T-helper 2 cell treated with Interferon-gamma antibody and Interleukin-4, amounts not matched to agents 5 μg/mL and 100 μg/mL, for 36 hours (primary cell): ENCODE measurements at places on chromosomes 16 and 17.

DNA sequence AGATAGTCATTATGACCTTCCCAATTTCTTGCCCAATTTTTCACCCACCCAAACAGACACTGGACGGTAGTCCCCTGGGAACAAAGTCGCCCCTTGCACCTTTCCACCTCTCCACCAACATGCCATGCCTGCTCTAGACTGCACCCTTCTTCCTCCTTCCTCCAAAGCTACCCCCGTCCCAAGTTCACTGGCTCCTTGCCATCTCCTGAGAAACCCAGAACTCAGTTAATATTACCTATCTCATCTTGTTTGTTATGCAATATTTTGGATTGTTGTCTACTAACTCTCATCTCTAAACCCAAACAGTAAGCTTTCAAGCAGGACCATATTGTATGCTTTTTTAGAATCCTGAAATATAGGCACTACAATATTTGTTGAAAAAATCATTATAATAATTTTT is 63.3 kb downstream of the USP31 start:
- H3K27ac ChIP-seq = no peak overlapping the region
- H3K4me1 ChIP-seq = peaks cover 1% of the 10 kb centered on the region
- H3K36me3 ChIP-seq = peaks cover 10% of the 10 kb centered on the region
- no peaks in the 10 kb centered on the region for H3K27me3 ChIP-seq
- no peak overlapping the region for H3K4me3 ChIP-seq

GRCh38 chr17:73855720-73856333 is 211.6 kb upstream of the SDK2 start:
- no peak overlapping the region for H3K4me3 ChIP-seq
- no peak overlapping the region for H3K27ac ChIP-seq
- H3K27me3 ChIP-seq = no peaks in the 10 kb centered on the region
- no peak for DNase-seq
- H3K36me3 ChIP-seq = no peaks in the 10 kb centered on the region

DNA sequence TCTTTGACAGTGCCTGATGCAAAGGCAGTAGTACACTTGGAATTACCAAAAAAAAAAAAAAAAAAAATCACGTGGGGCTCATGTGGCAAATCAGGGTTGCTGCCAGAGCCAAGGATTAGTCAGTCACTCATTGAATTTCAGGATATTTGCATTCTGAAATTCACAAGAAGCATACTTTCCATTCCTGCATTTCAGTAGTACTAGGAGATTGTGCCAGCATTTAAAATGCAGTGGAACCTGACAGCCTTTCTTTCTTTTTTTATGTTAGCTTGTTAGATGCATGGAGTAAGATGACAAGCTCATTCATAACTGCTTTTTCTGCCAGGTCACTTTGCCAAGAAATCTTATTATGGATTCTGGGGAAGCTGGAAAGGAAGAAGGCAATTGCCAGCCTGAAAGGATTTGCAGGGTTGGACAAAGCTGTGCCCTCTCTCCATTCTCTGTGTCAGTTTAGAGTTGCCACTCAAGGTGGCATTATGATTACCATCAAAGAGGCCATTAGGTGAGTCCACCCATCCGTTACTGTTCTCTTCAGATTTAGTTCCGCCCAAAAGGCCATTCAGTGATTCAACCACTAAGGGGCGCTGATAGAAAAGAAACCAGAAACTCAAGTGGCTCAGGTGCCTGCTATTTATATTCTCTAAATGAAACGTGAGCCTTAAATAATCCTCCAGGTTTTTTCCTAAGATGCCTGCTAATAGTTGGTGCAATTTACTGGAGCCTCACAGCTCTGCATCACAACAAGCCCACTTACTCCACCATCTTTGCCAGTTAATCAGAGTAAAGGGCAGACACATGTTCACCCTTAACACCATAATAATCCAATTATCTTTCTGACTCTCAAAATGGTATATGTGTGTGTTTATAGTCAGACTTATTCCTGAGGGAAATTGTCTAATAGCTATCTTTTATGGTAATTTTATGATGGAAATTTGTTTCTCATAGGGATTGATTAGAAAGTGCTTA is 59.0 kb downstream of the TANGO6 start:
- H3K27ac ChIP-seq = no peak overlapping the region
- H3K4me1 ChIP-seq = no peaks in the 10 kb centered on the region
- H3K4me3 ChIP-seq = no peak overlapping the region
- no peak for DNase-seq

GRCh38 chr17:44095647-44096496 is 25.3 kb downstream of the G6PC3 start:
- DNase-seq = no peak
- H3K36me3 ChIP-seq = no peaks in the 10 kb centered on the region
- no peaks in the 10 kb centered on the region for H3K27me3 ChIP-seq
- H3K4me3 ChIP-seq = no peak overlapping the region

- H3K36me3 ChIP-seq = peaks cover 22% of the 10 kb centered on the region
- H3K4me3 ChIP-seq = peak overlapping the region; percentile 52
- peak overlapping the region; percentile 70 for H3K27ac ChIP-seq
- H3K27me3 ChIP-seq = no peaks in the 10 kb centered on the region
Measured at GRCh38 chr16:85570213-85570734, 42.8 kb upstream of the GSE1 start.

GRCh38 chr16:72815348-72816318 is 232.3 kb downstream of the ZFHX3 start:
- no peaks in the 10 kb centered on the region for H3K27me3 ChIP-seq
- no peaks in the 10 kb centered on the region for H3K4me1 ChIP-seq
- H3K27ac ChIP-seq = no peak overlapping the region

DNA sequence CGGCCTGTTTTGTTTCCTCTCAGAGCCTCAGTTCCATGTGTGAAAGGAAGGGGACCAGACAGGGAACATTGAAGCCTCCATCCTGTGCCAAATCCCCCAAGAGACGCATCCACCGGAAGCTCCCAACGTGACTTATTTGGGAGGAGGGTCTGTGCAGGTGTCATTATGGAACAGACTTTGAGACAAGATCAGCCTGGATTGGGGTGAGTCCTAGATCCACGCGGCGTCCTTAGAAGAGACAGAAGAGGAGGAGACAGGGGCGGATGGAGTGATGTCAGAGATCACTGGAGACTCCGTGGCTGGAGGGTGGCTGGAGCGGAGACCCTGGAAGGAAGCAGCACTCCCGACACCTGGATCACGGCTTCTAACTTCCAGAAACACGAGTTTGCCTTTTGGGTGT is 80.0 kb downstream of the KLHDC4 start:
- no peak overlapping the region for H3K27ac ChIP-seq
- peaks cover 5% of the 10 kb centered on the region for H3K4me1 ChIP-seq
- no peaks in the 10 kb centered on the region for H3K27me3 ChIP-seq
- DNase-seq = no peak

GRCh38 chr17:32528825-32529224 is 42.0 kb downstream of the CDK5R1 start:
- H3K4me1 ChIP-seq = peaks cover 42% of the 10 kb centered on the region
- no peak for DNase-seq
- no peak overlapping the region for H3K4me3 ChIP-seq

GRCh38 chr17:17507465-17508011 is 11.3 kb upstream of the RASD1 start:
- no peak overlapping the region for H3K4me3 ChIP-seq
- no peaks in the 10 kb centered on the region for H3K36me3 ChIP-seq
- DNase-seq = no peak
- H3K27me3 ChIP-seq = no peaks in the 10 kb centered on the region

GRCh38 chr16:49419006-49419405 is 45.4 kb downstream of the C16orf78 start:
- no peaks in the 10 kb centered on the region for H3K27me3 ChIP-seq
- DNase-seq = no peak
- H3K27ac ChIP-seq = no peak overlapping the region
- H3K4me3 ChIP-seq = no peak overlapping the region
- H3K4me1 ChIP-seq = no peaks in the 10 kb centered on the region

- no peak for DNase-seq
- H3K4me3 ChIP-seq = no peak overlapping the region
- no peaks in the 10 kb centered on the region for H3K4me1 ChIP-seq
- no peak overlapping the region for H3K27ac ChIP-seq
Measured at GRCh38 chr17:76953946-76954345, 85.7 kb downstream of the MGAT5B start.

- H3K36me3 ChIP-seq = peaks cover 26% of the 10 kb centered on the region
- DNase-seq = no peak
Measured at GRCh38 chr16:74309789-74310781, 13.5 kb downstream of the PSMD7 start.

DNA sequence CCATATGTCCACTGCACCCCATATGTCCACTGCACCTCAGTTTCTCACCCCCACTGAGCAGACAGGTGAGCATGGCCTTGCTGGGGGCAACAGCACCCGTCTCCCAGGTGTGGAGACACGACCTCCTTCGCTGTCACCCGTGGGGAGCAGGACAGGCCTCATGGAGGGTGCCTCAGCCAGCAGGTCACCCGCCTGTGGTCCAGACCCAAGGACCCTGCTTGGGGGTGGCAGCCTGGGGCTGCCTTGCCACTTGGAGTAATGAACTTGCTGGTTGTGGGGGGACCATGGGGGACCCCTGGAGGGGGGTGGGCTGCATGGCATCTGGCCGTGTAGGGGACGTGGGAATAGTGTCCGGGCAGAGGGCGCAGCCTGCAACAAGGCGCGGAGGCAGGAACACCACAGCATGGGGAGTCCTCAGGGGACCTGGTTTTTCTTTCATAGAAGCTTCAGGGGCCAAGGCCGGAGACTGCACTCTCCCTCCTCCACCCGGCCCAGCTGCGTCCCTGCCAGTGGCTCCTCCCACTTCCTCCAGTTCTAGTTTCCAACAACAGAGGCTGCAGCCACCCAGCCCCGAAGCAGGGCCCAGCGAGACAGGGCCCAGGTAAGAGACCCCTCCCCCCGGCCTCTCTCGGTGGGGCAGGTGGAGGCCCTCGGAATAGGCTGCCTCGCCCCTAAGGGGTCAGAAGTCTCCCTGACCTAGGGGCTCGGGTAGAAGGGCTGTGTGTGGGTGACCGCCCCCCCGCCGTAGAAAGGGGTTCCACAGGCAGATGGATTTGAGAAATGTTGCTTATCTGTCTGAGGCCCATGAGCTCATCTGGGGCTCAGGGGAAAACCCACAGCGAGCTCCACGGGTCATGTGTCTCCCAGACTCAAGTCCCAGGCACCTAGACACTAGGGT is at the start of gene NHLRC4:
Gene NHLRC4 (plus strand): TSS at position 531 of the 898 bp plus-strand sequence. CDS start 1,043 bp downstream, outside the sequence.
- H3K36me3 ChIP-seq = no peaks in the 10 kb centered on the region
- peak; percentile 53 for DNase-seq
- peak within 1 kb of the TSS; percentile 80 for H3K27ac ChIP-seq
- peaks cover 23% of the 10 kb centered on the region for H3K4me1 ChIP-seq

DNA sequence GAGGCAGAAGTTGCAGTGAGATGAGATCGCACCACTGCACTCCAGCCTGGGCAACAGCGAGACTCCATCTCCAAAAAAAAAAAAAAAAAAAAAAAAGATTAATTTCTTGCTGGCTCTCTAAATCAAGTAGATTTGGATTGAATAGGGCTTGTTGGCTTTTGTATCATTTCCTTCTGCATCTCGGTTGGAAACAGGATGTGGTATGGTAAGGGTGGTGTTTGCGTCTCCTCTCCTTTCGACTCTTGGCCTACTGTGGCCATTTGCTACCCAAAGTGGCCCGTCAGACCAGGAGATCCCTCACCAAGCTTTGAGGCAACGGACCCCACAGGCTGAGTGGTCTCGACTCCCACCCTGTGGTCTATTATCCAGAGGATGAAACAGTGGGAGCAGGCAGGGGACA is 168.0 kb upstream of the IRX3 start:
- H3K4me3 ChIP-seq = no peak overlapping the region
- peaks cover 5% of the 10 kb centered on the region for H3K27me3 ChIP-seq
- H3K27ac ChIP-seq = no peak overlapping the region
- H3K36me3 ChIP-seq = no peaks in the 10 kb centered on the region

- no peak overlapping the region for H3K4me3 ChIP-seq
- no peak overlapping the region for H3K27ac ChIP-seq
- H3K27me3 ChIP-seq = peaks cover 48% of the 10 kb centered on the region
- H3K36me3 ChIP-seq = no peaks in the 10 kb centered on the region
Measured at GRCh38 chr17:36183001-36183971, 6.8 kb upstream of the TBC1D3B start.

DNA sequence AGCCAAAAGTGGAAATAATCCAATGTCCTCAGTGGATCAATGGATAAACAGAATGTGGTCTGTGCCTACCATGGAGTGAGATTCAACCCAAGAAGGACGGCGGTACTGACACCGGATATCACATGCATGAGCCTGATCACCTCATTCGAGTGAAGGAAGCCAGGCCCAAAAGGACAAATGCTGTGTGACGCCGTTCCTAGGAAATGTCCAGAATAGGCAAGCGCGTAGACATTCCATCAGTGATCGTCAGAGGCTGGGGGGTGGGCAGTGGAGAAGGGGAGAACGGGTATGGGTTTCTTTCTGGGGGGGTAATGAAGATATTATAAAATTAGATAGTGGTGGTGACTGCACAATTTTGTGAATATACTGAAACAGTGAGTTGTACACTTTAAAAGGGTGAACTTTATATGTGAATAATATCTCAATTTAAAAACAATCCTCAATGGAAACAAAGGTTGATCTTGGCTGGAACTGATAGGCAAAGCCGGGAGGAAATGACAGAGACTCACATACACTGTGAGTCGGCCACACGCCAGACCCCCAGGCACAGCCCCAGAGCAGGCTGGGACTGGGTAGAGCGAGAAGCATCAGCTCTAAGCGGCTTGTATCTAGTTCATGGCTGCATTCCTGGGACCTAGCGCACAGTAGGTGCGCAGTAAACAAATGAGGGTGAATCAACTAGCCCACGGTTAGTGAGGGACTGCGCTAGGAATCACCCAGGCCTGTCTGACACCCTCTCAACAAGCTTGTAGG is 3.5 kb downstream of the DBNDD1 start:
- DNase-seq = no peak
- H3K4me3 ChIP-seq = no peak overlapping the region
- H3K27ac ChIP-seq = no peak overlapping the region
- peaks cover 2% of the 10 kb centered on the region for H3K36me3 ChIP-seq

DNA sequence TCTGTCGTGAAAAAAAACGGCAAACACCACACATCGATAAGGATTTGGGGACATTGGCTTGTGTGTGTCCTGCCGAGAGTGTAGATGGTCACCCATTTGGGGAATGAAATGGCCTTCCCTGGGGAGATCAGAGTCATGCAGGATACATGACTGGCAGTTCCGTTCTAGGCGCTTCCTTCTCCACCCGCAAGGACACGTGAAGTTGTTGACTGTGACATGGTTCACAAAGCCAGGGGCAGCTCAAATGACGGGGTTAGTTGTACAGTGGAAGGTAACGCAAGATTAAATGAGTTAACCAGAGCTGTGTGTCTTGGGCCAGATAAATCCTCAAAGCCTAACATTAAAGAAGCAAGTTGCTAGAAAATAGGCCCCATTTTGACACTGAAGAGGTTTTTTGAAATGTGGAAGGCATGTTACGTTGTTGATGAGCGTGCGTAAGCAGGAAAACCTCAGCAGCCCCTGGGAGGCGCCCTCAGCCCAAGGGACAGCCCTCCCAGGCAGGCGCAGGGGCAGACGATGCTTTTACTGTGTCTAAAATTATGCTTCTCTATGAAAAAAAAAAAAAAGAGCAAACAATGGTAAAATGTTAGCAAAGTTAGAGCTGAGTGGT is 35.9 kb upstream of the CHMP6 start:
- no peak overlapping the region for H3K4me3 ChIP-seq
- DNase-seq = no peak
- H3K36me3 ChIP-seq = peaks cover 14% of the 10 kb centered on the region
- H3K4me1 ChIP-seq = no peaks in the 10 kb centered on the region
- no peaks in the 10 kb centered on the region for H3K27me3 ChIP-seq
- no peak overlapping the region for H3K27ac ChIP-seq

- no peaks in the 10 kb centered on the region for H3K27me3 ChIP-seq
- no peaks in the 10 kb centered on the region for H3K4me1 ChIP-seq
- no peak for DNase-seq
- H3K4me3 ChIP-seq = no peak overlapping the region
- no peaks in the 10 kb centered on the region for H3K36me3 ChIP-seq
Measured at GRCh38 chr16:49492896-49493626, 119.5 kb downstream of the C16orf78 start.

GRCh38 chr16:86865851-86866662 is 287.7 kb downstream of the FOXL1 start:
- no peaks in the 10 kb centered on the region for H3K36me3 ChIP-seq
- H3K4me1 ChIP-seq = no peaks in the 10 kb centered on the region
- no peak for DNase-seq
- no peaks in the 10 kb centered on the region for H3K27me3 ChIP-seq
